ENCODE measurements at places on chromosomes 6 and 20. TPM values are rescaled to one million over a fixed set of nuclear protein-coding genes. Genes with fewer than 3 reads are reported as not detected.
A peak's percentile ranks its signal among the peaks of the same experiment; 100 is the strongest.

- H3K27ac ChIP-seq: no peak overlapping the region
- no peaks in the 10 kb centered on the region for H3K36me3 ChIP-seq
- peaks cover 9% of the 10 kb centered on the region for H3K27me3 ChIP-seq
- H3K4me3 ChIP-seq: no peak overlapping the region
These were observed 7.2 kb upstream of the NTSR1 start for GRCh38 chr20:62701161-62702012.

DNA sequence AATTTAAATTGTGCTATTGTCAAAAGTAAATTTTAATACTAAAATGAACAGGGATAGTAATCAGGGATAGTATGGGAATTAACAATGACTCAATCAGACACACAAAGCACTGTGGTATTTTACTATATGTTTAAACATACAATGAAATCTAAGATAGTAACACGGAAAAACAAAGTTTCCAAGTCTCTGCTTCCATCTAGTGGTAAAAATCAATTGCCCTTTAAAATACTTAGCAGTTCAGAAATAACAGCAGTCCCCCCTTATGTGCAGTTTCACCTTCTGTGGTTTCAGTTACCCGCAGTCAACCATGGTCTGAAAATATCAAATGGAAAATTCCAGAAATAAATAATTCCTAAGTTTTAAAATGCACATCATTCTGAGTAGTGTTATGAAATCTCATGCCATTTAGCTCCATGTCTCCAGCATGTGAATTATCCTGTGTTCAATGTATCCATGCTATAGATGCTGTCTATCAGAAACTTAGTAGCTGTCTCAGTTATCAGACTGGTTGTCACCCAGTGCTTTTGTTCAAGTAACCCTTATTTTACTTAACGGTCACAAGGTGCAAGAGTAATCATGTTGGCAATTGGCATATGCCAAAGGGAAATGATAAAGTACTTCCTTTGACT, 58.5 kb downstream of the AHI1 start:
- no peak for DNase-seq
- H3K27me3 ChIP-seq: no peaks in the 10 kb centered on the region
- H3K4me3 ChIP-seq: peak overlapping the region; percentile 9
- peaks cover 23% of the 10 kb centered on the region for H3K4me1 ChIP-seq

DNA sequence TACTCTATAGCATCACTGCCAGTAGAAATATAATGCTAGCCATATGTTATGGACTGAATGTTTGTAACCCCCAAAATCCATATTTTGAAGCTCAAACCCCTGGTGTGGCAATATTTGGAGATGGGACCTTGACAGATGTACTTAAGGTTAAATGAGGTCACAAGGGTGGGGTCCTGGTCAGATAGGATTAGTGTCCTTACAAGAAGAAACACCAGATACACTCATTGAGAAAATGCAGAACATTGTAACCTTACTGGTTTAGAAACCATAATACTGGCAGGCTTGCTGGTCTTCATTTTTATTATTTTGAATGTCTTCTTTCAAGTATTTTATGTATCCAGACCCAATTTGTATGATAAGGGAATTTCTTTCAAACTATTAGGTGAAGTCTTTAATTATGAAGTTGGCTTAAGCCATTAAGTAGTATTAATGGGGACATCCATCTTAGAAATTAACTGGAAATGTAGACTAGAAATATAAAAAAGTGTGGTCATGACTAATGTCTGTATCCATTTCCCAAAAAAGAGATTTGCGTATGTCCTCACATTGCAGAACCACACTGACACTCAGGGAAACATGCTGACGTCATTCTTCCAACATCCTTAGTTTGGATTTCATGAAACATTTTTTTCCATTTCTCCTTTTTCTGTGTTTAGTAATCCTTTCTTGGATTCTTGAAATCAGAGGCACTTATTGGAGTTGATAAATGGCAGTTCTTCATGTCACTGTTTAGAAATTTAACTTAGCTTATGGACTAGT, 32.4 kb downstream of the SLC16A10 start:
- no peak for DNase-seq
- H3K27ac ChIP-seq: no peak overlapping the region
- no peaks in the 10 kb centered on the region for H3K36me3 ChIP-seq
- H3K4me1 ChIP-seq: no peaks in the 10 kb centered on the region
- H3K27me3 ChIP-seq: peaks cover 1% of the 10 kb centered on the region

DNA sequence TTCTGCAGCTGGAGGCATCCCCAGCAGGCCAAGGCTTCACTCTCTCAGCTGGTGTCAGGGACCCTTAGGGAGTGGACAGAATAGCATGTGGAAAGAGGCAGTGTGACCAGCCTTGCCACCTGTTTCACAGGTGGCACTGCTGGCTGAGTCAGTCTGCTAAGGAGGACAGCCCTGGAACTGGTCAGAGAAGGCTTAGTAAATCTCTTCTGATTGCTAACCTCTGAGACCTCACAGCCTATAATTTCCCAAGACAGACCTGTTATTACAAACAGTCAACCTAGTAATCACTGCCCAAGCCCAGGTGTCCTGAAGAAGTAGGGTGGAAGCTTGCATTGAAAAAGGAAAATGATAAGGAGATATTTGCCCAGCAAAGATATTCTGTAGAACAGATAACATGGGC, 26.4 kb upstream of the PAQR8 start:
- H3K36me3 ChIP-seq: no peaks in the 10 kb centered on the region
- no peak overlapping the region for H3K4me3 ChIP-seq
- H3K27ac ChIP-seq: no peak overlapping the region
- H3K4me1 ChIP-seq: peaks cover 37% of the 10 kb centered on the region

DNA sequence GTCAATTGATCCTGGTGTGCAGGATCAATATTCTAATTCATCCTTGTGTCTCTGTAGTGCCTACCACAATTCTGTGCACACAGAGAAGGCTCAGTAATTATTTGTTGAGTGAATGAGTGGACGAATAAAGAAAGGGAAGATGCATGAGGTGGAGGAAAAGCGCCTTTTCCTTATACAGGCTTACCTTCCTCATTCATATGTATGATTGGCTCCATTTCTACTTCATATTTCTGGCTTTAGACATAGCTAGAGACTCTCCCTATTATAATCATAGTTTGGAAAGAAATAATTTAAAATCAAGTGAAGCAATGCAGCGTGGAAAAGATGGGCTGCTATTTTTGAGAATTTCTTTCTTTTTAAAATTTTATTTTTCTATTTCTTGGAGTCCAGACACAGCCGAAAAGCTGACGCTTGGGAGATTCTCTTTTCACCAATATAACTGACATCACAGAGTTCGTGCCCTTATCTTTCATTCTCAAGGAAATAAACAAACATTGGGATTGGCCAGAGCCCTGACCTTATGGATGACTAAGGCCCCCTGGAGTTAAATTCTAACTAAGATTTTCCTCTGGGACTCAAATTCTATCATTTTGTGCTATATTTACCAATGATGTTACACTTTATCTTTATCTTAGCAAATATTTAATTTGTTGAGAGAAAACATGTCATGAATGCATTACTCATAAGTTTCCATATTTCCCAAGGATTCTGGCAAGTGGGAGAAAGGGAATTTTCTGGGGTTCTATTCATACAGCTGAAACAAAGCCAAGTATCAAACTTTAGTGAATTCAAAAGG, 48.1 kb downstream of the PRL start:
- H3K4me1 ChIP-seq: no peaks in the 10 kb centered on the region
- H3K4me3 ChIP-seq: no peak overlapping the region
- H3K36me3 ChIP-seq: no peaks in the 10 kb centered on the region
- no peaks in the 10 kb centered on the region for H3K27me3 ChIP-seq
- H3K27ac ChIP-seq: no peak overlapping the region
- no peak for DNase-seq

Gene MYO6
- 4.3 TPM for total RNA-seq

Gene POM121L2
- not detected for total RNA-seq

Gene ZHX3
- total RNA-seq: 8.7 TPM

Gene LST1
- total RNA-seq: 74.5 TPM

Measured in activated CD4-positive, alpha-beta memory T cell treated with anti-CD3 and anti-CD28 coated beads, Interleukin-2, amount 10 ng/mL, durations not matched to agents 7 days and 5 days (primary cell).